Stimulated activated CD8-positive, alpha-beta memory T cell treated with anti-CD3 and anti-CD28 coated beads, Interleukin-15, amount 100 ng/mL, for 24 hours (primary cell): ENCODE measurements at places on chromosomes 2 and 18.

GRCh38 chr2:165114346-165114939 lies 89.4 kb downstream of the SCN3A start:
- no peak for DNase-seq

DNA sequence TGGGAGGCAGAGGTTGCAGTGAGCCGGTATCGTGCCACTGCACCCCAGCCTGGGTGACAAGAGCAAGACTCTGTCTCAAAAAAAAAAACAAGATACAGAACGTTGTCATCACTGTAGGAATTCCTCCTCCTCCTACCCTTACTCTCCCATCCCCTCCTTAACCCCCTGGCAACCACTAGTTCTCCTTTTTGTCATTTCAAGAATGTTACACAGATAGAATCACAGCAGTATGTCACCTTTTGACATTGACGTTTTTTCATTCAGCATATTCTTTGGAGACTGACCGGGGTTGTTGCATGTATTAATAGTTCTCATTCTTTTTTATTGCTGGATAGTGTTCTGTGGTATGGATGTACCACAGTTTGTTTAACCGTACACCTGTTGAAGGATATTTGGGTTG lies 32.4 kb downstream of the TTLL4 start:
- no peak for DNase-seq

GRCh38 chr2:232422051-232422450 lies 15.4 kb downstream of the ALPG start:
- DNase-seq, result no peak

DNA sequence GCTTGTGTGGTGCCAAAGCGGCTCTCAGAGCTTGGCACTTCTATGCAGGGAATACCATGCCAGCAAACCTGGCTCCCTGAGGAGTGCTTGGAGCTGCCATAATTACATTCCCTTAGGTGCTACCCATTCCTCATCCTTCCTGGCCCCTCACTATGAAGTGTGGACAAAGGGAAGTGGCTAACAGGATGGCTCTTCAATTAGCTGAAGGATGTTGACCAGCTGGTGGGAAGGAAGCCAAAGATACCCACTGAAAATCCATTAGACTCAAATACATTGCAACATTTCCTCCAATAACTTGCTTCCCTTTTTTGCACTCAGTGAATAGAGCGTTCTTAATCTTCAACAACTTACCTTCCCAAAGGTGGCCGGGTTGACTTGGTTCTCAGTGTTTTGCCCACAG lies 8.5 kb downstream of the RFX8 start:
- DNase-seq, result no peak

DNA sequence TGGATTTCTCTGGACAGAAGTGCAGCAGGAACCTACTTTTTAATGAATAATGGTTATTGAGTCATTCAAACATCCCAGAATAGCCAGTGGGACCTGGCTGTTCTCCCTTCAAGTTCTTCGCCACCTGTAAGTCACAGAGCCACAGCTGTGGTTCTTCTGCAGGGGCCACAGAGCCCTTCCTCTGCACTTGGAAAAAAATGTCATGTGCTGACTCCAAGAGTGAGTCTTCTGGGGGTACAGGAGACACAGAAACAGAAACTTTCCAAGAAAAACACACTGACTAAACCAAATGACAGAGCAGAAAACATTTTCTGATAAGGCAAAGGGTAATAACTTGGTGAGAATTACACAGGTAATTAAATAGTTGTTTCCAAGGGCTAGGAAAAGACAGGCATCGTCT lies 68.7 kb upstream of the FN1 start:
- DNase-seq, result no peak

GRCh38 chr18:42477267-42477666 lies 522.2 kb downstream of the PIK3C3 start:
- DNase-seq, result no peak

- no peak for DNase-seq
Observed at GRCh38 chr2:36798724-36799123, 102.2 kb downstream of the VIT start.
